ENCODE measurements at places on chromosomes 2 and 18. TPM values are rescaled to one million over a fixed set of nuclear protein-coding genes. Genes with fewer than 3 reads are reported as not detected.

DNA sequence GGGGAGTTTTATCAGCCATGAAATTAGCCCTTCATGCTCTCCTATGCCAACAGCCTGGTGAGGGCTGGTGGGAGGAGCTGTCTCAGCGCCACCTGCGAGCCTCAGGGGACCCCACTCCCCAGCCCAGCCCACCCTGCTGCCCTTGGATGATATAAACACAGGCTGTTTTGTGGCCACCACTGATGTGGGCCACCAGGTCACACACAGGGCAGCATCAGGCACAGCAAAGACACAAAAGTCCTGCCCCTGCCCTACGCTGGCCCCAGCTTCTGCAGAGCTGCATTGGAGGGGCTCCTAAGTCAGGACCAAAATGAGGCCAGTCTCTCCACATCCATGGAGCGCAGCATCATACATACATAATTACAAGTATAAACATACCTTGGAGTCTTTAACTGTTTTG lies 110.6 kb upstream of the TEX51 start:
- no peaks in the 10 kb centered on the region for H3K27me3 ChIP-seq
- H3K4me1 ChIP-seq, result no peaks in the 10 kb centered on the region
- H3K27ac ChIP-seq, result no peak overlapping the region
- no peaks in the 10 kb centered on the region for H3K36me3 ChIP-seq
- no peak overlapping the region for H3K4me3 ChIP-seq

DNA sequence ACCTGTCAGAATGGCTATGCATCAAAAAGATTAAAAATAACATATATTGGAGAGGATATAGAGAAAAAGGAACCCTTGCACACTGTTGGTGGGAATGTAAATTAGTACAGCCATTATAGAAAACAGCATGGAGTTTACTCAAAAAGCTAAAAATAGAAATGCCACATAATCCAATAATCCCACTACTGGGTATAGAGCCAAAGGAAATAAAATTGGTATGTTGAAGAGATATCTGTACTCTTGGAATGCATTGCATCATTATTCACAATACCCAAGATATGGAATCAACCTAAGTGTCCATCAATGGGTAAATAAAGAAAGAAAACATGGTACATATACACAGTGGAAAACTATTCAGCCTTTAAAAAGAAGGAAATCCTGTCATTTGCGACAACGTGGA lies 77.2 kb downstream of the C1D start:
- H3K4me3 ChIP-seq, result no peak overlapping the region
- peaks cover 2% of the 10 kb centered on the region for H3K27me3 ChIP-seq
- H3K36me3 ChIP-seq, result no peaks in the 10 kb centered on the region

DNA sequence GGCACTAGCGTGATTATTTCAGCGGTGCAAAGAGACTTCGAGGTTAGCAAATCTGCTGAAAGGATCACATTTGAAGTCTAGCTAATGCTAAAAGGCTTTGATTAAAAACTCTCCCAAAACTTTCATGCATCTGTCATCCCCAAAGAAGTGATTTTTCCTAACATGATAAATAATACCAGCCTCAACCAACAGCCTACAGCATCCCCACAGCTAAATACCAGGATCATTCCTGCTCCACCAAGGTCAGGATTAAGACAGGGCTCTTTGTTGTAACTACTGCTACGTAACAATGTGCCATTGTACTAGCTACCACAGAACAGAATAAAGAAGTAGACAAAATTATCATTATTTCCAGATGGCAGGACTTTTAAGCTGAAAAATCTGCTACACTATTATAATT lies 1.6 kb downstream of the OR6B3 start:
- H3K4me1 ChIP-seq, result no peaks in the 10 kb centered on the region
- no peaks in the 10 kb centered on the region for H3K36me3 ChIP-seq
- H3K27ac ChIP-seq, result no peak overlapping the region
- no peak overlapping the region for H3K4me3 ChIP-seq
- H3K27me3 ChIP-seq, result peaks cover 35% of the 10 kb centered on the region

GRCh38 chr2:215635788-215636139 lies 199.9 kb upstream of the FN1 start:
- DNase-seq, result no peak
- H3K27me3 ChIP-seq, result no peaks in the 10 kb centered on the region
- no peaks in the 10 kb centered on the region for H3K4me1 ChIP-seq

DNA sequence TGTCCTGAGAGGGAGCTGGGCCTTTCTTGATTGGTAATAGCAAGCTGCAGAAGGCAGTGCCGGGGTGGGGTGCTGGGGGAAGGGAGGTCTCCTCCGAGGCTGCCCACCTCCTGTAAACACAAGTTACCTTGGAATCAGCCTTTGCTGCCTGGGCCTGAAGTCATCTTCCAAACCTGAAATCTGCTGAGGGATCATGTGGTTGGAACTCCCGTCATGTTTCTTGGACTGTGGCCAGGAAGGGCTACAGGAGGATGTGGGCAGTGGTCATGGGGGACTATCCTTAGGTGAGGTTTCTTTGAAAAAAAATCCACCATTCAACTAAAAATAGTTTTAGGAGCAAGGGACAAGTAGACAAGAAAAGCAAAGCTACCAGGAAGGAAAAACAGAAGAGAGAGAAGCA lies 74.2 kb downstream of the CDK15 start:
- no peak for DNase-seq
- peaks cover 20% of the 10 kb centered on the region for H3K4me1 ChIP-seq
- H3K27ac ChIP-seq, result no peak overlapping the region
- H3K4me3 ChIP-seq, result no peak overlapping the region
- H3K27me3 ChIP-seq, result peaks cover 64% of the 10 kb centered on the region

DNA sequence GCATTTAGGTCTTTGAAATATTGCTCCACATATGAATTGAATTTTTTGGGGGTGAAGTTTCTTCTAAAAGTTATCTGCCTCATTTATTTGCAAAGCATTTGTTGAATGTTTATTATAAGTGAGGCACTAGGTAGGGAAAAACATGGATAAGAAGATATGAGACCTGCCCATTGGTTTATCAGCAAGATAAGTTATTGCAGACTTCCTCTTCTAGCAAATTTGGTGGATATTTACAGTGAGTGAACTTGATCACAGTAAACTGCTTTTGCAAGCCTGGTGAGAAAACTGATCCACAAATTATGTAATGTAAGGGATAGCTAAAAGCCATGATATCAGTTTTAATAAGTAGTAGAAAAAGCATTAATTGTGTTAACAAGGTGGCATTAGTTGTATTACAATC lies 364.8 kb downstream of the SOCS6 start:
- no peak overlapping the region for H3K27ac ChIP-seq
- peaks cover 9% of the 10 kb centered on the region for H3K4me1 ChIP-seq
- no peak overlapping the region for H3K4me3 ChIP-seq
- peaks cover 2% of the 10 kb centered on the region for H3K36me3 ChIP-seq
- no peak for DNase-seq

Gene LNPK
- 35.7 TPM for total RNA-seq
